ENCODE measurements at places on chromosomes 5 and 9.

- DNase-seq: no peak
These were observed 1.3 kb downstream of the ZNF131 start for GRCh38 chr5:43121913-43122484.

- DNase-seq: peak; percentile 17
These were observed 27.2 kb upstream of the SMU1 start for GRCh38 chr9:33103501-33104281.

GRCh38 chr9:135085830-135086546 lies 1.5 kb upstream of the OLFM1 start:
- peak; percentile 79 for DNase-seq

DNA sequence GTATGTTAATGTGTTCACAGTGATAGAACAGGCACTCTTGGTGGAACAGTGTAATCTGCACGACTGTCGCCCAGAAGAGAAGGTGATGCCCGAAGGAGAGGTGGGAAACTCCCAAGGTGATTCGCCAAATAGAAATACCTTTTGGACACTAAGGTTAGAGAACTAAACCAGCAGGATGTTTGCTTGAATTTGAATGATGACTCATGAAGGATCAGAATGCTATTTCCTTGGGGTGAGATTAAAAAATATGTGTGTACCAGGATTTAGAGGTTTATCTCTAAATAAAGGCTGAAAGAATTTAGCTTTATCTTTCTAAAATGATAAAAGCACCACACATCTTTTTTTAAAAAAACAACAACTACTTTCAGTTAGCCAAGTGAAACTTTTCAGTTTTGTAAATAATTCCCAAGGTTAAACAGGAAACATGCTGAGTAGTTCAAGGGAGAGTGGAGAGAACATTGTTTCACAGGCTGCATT lies 297.4 kb upstream of the TAS2R1 start:
- DNase-seq: no peak

DNA sequence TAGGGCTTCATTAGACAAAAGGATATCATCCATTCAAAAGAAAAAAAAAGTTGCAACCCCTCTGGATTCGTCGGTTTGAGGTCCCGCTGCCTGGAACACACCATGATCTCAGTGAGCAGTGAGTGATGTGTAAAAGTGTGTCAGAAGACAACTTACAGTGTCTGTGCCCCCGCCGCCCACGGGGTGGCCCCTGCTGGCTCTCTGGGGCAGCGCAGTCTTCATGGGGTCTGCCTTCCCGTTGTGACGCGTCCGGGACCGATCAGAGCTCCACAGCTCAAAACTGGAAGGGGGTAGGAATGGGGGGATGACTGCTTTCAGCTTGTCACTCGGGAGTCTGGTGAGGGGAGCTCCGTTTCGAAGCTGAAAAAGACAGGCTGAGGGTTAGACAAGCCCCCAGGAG lies 22.6 kb downstream of the ANKS6 start:
- no peak for DNase-seq

DNA sequence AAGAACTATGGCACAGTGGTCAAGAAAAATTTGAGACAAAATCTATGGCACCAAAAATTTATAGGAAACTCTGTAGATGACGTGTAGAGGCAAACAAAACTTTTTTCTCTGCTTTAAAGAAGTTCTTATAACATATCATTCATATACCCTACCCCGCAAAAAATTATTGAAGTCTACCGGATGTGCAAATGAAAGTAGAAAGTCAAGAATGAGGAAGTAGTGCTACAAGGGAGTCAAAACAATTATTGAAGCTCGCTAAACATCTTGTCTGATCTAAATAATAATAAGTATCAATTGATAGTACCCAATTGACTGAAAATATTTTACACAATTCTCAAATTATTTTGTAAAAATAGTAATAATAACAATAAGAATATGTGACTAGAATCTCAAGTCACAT lies 398.5 kb downstream of the TAF11L14 start:
- DNase-seq: no peak

- DNase-seq: no peak
These were observed 277.1 kb downstream of the BRINP1 start for GRCh38 chr9:119092125-119092524.

- DNase-seq: no peak
These were observed 23.3 kb downstream of the TNFAIP8 start for GRCh38 chr5:119379096-119379495.

- DNase-seq: no peak
These were observed 757 bp downstream of the CDC26 start for GRCh38 chr9:113274474-113275156.

- DNase-seq: no peak
These were observed 584.3 kb upstream of the ADAMTS16 start for GRCh38 chr5:4555725-4556285.

DNA sequence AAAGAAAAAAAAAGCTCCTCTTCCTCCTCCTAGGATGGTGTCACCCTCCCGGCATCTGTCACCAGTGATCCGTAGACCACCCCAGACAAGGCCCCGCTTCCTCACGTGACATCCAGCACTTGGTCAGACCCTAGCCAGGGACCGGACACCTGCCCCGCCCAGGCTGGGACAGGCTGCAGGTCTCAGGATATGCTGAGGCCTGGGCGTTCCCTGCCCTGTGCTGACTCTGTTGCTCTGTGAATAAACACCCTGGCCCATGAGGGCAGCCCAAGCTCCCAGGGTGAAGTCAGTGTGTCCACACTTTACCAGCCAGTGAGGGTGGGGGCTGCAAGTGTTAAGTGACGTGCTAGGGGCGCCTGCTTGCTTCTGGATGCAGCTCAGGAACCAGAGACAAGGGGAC lies 5.6 kb downstream of the EDF1 start:
- DNase-seq: peak; percentile 31

GRCh38 chr5:86244153-86244552 lies 373.6 kb upstream of the COX7C start:
- DNase-seq: no peak

DNA sequence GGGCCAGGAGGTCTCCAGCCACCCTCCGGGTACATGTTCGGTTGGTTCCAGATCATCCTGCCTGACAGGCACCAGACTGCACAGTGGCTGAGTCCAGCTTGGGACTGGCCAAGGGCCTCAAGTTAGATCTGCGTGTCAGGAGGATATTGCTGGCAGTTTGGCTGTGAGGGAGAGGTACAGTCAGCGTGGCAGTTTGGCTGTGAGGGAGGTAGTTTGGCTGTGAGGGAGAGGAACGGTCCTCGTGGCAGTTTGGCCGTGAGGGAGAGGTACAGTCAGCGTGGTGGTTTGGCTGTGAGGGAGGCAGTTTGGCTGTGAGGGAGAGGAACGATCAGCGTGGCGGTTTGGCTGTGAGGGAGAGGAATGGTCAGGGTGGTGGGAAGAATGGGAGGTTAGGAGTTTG lies 39.0 kb downstream of the CACNA1B start:
- no peak for DNase-seq

- DNase-seq: no peak
These were observed 296.6 kb downstream of the IRX2 start for GRCh38 chr5:2454876-2455275.

DNA sequence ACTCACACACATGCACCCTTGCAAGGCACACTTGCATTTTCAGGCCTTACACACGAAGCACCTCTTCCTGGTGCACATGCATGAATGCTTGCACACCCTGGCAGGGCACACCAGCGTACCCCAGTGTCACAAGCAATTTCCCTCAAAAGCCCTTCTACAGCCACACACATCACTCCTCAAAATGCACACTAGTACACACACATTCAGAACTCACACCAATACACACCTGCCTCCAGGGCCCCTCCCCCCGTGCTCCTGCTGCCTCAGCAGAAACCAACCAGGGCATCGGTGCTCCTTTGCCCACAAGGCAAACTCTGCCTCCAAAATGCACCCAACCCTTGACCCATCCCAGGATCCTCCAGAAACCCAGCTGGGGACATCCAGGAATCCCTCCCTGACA lies 1.2 kb downstream of the CAMK2A start:
- DNase-seq: no peak

DNA sequence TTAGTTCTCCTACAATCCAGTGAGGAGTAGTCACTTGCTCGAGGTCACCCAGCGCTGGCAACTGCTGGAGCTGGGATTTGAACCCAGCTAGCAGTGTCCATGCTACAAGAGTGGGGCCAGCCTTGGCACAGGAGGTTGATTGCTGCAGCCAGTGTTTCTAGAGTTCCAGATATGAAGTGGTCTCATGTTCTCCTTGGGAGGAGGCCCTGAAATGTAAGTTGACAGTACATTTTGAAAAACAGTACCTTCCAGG lies 802 bp downstream of the CCDC107 start:
- DNase-seq: no peak

- no peak for DNase-seq
These were observed 6.8 kb upstream of the RNF180 start for GRCh38 chr5:64158827-64159226.

- no peak for DNase-seq
These were observed 27.2 kb upstream of the CER1 start for GRCh38 chr9:14749741-14750211.

GRCh38 chr9:115058684-115059315 lies 59.2 kb downstream of the TNC start:
- DNase-seq: no peak

- DNase-seq: no peak
These were observed at the start of gene PCDHB5 for GRCh38 chr5:141135030-141135717. TSS of gene PCDHB5 (plus strand) at chr5:141135206. CDS start at chr5:141135435, 229 bp downstream.

- DNase-seq: no peak
These were observed 360.1 kb downstream of the KDM4C start for GRCh38 chr9:7117676-7118561.

- no peak for DNase-seq
These were observed 63.4 kb upstream of the RNU6ATAC start for GRCh38 chr9:134227451-134228411.

- DNase-seq: no peak
These were observed 15.4 kb downstream of the AOPEP start for GRCh38 chr9:94741866-94742265.

GRCh38 chr5:56815658-56816545 lies 553 bp downstream of the MAP3K1 start:
- peak; percentile 64 for DNase-seq

DNA sequence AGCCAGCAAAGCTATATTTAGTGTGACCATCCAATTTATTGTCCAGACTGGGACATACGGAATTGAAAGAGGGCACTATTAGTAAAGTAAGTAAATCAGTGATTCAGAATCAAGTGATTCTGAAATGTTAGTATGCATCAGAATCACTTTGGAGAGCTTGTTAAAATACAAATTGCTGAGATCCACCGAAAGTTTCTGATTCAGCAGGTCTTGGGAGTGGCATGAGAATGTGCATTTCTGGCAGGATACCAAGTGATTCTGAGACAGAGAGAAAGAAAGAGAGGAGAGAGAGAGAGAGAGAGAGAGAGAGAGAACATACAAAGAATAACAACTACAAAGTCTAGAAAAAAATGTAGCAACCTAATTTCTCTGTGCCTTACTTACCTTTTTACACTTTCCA lies 65.4 kb upstream of the ASTN2 start:
- DNase-seq: no peak

DNA sequence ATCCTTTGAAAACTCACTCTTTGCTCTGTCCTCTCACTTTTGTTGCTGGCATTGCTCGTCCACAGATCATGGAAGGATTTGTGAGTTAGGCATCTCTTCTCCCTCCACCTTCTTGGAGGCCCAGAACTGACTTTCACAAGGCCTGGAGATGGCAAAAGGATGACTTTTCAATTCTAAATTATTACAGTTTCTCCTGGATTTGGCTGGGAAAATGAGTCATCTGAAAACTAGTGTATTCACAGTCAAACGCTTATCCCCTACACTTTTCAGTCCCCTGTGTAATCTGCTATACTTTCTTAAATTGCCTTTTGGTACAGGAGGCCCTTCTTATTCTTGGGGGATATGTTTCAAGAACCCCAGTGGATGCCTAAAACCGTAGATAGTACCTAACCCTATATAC lies 35.6 kb downstream of the ADRA1B start:
- no peak for DNase-seq

GRCh38 chr5:61333321-61333953 lies 1.4 kb downstream of the ZSWIM6 start:
- DNase-seq: peak; percentile 46

GRCh38 chr9:77848404-77848803 lies 183.2 kb downstream of the GNAQ start:
- no peak for DNase-seq

DNA sequence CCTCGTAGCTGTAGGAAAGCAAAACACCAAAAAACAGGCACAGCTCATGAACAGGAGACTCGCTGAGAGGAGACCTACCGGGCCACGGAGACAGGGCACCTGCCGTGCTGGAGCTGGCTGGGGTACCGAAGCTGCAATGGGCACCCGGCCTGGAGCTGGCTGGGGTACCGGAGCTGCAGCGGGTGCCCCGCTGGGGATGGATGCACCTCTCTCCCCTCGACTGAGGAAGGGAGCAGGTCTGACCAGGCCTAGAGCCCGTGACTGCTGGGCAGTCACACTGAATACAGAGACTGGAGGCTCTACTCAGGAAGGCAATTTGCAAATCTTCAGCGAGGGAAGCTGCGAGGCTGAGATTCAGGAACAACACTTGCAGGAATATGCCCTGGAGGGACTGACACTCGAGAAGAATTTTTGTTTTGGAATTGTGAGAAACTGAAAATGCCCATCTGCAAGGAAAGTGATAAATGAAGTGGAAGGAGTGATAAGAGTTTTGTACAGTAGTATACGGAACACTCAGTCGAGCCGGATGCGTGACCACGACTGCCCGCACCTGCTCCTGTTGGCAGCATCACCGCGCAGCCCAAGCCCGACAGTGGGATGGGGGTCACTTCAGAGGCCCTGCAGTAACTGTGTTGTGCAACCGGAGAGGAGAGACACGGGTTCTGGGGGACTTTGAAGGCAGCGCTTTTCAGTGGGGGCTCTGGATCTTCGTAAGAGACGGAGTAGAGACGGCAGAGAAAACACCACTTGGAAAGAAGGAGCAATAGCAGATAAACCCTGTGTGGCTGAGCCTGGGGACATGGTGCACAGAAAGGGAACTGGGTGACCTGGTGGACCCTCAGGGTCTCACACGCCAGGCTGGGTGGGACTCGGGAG lies 27.9 kb upstream of the LPCAT1 start:
- peak; percentile 23 for DNase-seq

GRCh38 chr5:53362521-53362941 lies 117.9 kb upstream of the FST start:
- no peak for DNase-seq

GRCh38 chr5:143781993-143782520 lies 29.9 kb upstream of the HMHB1 start:
- no peak for DNase-seq

DNA sequence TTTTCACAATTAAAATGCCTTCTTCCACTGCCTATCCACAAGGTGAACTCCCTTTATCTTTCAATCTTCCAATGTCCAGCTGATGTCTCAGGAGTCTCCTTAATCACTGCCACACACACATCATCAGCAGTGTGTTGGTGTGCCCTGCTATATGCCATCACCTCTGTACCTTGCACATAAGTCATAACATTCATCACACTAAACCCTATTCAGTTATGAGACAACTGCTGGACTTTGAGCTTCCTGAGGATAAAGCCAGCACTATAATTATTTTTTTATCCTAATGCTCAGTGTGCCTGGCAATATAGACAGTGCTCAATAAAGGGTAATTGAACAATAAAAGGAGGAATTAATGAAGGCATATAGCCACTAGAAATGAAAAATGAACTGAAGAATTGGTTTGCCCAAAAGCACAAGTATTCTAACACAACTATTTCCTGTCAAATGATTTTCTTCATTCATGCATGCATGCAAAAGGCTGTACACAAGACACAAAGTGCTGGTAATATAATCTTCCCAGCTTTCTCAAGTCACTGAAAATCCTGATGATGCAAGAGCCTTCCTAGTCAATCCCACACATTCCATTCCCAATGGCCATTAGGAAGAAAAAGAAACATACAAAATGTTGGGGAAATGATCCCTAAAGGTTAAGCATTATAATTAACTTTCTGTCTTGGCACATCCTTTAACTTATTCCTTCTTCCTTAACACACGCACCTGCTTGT lies 32.4 kb downstream of the LPAR1 start:
- no peak for DNase-seq
